Endodermal cell (in vitro differentiated cells): ENCODE measurements at places on chromosomes 2 and 18. TPM values are rescaled to one million over a fixed set of nuclear protein-coding genes. Genes with fewer than 3 reads are reported as not detected.

DNA sequence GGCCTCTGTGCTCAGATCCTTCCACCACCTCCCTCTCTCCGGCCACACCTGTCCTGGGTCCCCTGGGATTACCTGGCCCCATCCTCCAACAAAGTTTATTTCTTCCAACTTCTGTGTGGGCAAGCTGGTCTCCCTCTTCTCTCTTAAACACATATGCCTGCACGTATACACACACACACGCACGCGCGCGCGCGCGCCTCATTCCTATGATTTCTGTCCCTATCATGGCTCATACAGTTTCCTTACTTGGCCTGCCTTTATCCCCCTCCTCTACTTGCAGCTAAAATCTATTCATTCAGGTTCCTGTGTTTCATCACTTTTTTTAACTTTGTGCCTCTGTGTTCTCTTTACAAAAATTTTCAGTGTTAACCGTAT is 96.4 kb downstream of the LOXHD1 start:
- H3K4me1 ChIP-seq: no peaks in the 10 kb centered on the region
- H3K27ac ChIP-seq: no peak overlapping the region
- no peaks in the 10 kb centered on the region for H3K27me3 ChIP-seq
- no peak overlapping the region for H3K4me3 ChIP-seq

NYAP2 gene
- total RNA-seq: not detected in 2 replicates

SCN3A gene
- 0.06 to 0.24 TPM in 2 of 3 replicates, not detected in the other for total RNA-seq

- no peaks in the 10 kb centered on the region for H3K36me3 ChIP-seq
- DNase-seq: peak; percentile 90
- peaks cover 16% of the 10 kb centered on the region for H3K27me3 ChIP-seq
- no peak overlapping the region for H3K4me3 ChIP-seq
- no peaks in the 10 kb centered on the region for H3K4me1 ChIP-seq
Measured at GRCh38 chr2:241049739-241050623, 51.6 kb downstream of the SNED1 start.

DNA sequence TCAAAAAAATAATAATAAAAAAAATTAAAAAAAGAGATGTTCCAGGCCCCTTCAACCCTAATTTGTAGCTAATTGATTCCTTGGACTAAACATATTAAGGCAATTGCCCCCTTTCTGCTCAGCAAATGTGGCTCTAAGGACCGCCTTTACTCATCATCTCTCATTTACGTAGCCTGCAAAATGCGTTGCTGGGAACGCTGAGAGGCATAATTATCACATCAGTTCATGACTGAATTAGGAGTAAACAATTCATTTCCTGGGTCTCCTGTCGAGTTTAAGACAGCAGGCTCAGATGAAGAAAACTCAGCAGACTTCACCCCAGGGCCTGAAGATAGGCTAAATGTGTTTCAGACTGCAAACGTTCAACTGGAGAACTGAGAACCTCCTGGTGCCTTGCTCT is 413.5 kb downstream of the NBAS start:
- H3K27ac ChIP-seq: no peak overlapping the region
- H3K27me3 ChIP-seq: no peaks in the 10 kb centered on the region
- no peak overlapping the region for H3K4me3 ChIP-seq
